Activated naive CD4-positive, alpha-beta T cell (primary cell): ENCODE measurements at places on chromosomes 11 and 22.

DNA sequence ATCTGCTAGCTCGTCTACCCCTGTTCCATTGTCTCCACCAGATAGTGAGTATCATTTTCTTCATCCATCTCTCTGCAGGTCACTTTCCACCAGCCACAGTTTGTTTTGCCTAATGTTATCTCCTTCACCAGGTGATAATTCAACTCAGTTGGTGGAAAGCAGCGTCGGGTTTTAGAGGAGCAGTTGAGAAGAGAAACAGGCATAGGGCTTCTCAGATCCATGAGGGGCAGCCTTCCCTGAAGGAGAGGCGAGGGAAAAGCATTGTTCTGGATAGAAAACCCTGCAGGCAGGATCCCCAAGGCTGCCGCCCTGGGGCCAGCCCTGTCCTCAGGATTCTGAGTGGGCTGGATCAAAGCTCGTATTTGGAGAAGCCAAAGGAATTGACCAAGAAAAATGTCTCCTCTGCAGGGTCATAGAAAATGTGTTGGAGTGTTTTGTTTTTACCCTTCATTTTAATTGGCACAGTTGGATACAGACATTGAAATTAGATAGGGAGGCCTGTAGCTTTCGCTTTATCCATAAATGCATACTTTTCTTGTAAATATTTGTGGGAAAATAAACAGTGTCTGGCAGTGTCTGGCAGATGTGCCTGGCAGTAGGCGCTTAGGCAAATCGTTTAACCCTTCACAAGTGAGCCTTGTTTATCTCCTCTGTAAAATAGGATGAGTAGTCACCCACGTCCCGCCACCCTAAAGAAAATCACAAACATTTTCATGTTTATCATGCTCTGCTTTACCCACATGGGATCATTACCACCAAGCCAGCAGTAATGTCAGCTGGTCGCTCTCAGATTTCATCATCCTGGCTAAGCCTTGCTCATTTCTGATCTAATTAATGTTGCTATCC, 73.4 kb upstream of the TTC12 start:
- no peak for DNase-seq

DNA sequence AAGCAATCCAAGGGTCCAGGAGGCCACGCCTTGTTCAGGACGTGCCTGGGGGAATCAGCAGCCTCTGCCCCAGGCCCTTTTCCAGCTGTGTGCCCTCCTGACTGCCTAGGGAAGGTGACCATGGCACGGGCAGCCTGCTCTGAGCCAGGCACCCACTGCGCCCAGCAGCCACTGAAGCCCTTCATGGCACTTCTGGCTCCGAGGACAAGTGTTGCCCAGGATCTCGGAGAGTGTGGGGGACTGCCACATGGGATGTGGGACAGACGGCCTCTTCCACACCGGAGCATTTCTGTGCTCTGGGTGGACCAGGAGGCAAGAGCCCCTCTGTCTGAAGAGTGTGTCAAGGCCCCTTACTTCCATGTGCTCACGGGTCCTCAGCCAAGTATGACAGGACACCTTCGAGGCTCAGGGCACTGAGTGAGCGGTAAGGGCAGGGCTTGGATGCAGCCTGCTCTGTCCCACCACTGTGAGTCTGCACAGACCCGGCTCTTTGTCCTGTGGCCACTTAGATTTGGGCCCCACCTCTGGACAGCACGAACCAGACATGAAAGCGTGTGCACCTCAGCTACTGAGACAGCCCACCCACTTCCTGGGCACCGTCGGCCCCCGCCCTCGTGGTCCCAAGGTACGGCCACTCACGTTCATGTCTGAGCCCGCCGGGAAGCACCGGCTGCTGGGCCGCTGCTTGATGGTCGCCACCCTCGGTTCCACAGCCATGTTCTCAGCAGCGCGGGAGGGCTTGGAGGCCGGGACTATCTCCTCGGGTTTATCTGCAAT, 93.6 kb downstream of the CTTN start:
- DNase-seq = no peak

DNA sequence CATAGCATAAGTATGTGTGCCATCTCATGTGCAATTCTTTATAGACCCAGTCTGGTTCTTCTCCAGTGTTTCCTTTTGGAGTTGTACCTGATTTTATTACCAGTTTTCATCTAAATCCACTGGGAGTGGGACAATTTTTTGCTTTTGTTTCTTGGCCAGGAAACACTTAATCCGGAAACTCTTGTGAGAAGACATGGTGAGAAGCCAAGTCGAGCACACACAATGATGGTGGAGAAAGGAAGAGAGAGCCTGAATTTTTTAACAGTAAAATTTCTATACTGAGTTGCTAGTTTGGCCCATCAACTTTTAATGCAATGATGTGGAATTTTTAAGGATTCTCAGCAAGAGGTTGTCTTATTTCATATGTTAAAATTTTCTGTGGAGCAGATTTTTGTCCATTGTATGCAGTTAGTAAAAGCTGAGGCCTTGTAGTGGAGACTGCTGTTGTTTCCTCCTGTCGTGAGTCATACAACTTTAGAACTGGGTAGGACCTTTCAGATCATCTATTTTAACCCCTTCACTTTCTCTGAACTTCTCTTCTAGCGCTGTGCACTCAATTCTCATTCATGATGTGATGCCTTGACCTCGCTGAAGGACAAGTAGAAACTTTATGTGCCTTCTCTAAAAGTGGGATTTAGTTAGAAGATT, 17.1 kb downstream of the FAR1 start:
- DNase-seq = no peak

- DNase-seq = no peak
Observed at GRCh38 chr22:35444685-35445399, 44.9 kb downstream of the MCM5 start.

- DNase-seq = no peak
Observed at GRCh38 chr22:44089717-44090570, 65.8 kb downstream of the PARVB start.

GRCh38 chr22:31329453-31330215, 16.5 kb downstream of the PATZ1 start:
- no peak for DNase-seq

- no peak for DNase-seq
Observed at GRCh38 chr11:45204761-45205160, 58.3 kb downstream of the PRDM11 start.

DNA sequence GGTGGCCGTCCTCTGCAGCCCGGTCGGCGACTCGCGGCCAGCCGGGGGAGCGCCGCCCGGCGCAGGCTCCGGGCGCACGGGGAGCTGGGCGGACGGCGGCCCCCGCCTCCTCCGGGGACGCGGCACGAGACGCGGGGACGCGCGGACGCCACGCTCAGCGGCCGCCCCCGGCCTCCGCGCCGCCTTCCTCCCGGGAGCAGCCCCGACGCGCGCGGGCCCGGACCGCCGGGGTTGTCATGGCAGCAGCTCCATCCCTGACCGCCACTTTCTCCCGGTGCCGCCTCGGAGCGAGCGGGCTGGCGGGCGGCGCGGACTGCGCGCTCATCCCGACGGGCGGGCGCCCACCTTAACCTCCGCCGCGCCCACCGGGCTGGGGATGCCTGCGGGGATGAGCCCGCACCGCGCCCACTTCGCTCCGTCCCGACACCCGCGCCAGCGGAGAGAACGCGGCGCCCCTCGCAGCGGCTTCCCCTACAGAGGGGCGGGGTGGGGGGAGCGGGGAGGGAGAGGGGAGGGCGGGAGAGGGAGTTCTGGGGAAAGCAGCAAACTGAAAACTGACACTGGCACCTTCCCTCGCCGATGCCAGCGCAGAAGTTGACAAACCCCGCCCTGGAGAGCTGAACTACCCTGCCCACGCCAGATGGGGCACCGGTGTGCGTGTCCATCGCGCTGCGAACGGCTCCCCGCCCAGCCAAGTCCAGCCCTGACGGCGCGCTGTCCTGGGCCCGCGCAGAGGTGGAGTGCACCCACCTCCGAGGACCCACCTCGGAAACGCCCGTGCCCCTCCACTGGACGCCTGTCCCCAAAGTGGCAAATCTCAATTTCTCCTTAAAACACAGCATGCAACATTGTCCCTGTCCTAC, 588.4 kb downstream of the OPCML start:
- DNase-seq = no peak

- DNase-seq = no peak
Observed at GRCh38 chr11:70381872-70382861, 16.2 kb upstream of the CTTN start.

- no peak for DNase-seq
Observed at GRCh38 chr11:96207459-96208449, 135.2 kb downstream of the MAML2 start.

DNA sequence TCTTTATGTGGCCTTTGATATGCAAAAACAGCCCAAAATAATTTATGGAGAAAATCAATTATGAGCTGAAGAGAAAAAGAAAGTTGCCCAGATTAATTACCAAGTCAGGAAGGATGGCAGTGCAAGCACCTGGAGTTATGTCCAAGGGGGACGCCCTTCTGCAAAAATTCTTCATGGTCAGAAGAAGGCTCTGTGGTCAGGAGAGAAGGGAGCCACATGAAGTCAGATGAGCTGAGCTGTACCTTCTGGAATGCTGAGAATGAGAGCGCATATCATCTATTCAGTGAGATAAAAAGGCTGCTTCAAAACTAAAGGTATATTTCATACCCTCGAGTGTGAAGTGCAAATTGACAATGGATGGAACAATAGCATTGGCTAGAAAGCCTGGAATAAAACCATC, 607.4 kb downstream of the NTM start:
- DNase-seq = no peak

- DNase-seq = no peak
Observed at GRCh38 chr11:15412054-15412453, 297.3 kb downstream of the INSC start.

DNA sequence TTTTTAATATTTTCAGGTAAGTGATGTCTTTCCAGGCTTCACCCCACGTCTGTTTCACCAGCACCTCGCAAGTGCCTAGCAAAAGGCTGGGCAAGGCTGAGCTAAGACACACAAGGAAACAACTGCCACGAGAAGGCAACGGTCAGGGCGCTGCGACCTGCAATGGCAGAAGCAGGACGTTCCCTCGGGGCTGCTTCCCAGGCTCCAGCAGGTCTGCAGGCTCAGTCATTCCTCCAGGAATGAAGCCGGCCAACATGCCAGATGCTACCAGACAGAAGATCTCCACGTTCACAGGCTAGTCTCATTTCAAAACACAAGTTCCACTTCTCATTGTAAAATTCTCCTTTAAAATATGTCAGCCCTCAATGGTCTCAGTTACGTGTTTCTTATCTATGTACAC, 45.5 kb downstream of the CELSR1 start:
- DNase-seq = no peak

DNA sequence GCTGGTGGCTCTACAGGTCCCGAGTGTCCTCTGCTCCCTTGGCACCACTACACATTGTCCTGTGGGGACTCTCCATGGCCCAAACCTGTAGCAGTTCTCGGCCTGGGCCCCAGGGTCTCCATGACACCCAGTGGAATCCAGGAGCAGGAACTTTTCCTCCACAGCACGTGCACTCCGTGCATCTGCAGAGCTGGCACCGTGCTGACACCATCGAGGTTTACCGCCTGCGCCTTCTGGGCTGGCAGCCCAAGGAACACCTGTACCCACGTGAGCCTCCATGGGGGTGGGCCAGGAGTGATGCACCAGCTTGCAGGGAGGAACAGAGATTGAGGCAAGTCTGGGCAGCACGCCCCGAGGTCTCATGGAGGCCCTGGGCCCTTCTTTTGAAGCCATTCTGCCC, 25.2 kb downstream of the TSPAN32 start:
- DNase-seq = no peak

DNA sequence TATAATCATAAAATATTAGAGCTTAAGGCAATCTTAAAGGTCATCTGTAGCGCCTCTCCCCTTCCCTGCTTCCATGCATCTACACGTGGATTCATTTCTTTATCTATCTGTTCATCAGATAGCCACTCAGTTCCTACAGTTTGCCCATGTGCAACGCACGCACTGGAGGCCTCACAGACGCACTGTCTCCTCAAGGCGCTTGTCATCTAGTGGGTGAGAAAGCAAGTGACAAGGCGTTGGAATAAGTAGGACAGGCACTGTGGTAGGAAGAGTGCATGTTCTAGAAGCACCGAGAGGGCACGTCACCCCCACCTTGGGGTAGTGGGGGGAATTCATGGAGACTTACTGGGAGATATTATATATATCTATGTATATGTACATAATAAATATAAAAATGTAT, 20.8 kb upstream of the JAM3 start:
- DNase-seq = no peak

- DNase-seq = no peak
Observed at GRCh38 chr11:19742588-19743292, 30.1 kb downstream of the NAV2 start.

GRCh38 chr22:50058061-50058905, at the start of gene TTLL8:
TTLL8 (minus strand) TSS chr22:50058298.
- DNase-seq = no peak

GRCh38 chr22:21641417-21641788, 699 bp upstream of the SDF2L1 start:
- no peak for DNase-seq

- no peak for DNase-seq
Observed at GRCh38 chr11:83671289-83671688, 385.1 kb upstream of the CCDC90B start.

GRCh38 chr11:93020248-93021046, 51.0 kb downstream of the MTNR1B start:
- DNase-seq = no peak

DNA sequence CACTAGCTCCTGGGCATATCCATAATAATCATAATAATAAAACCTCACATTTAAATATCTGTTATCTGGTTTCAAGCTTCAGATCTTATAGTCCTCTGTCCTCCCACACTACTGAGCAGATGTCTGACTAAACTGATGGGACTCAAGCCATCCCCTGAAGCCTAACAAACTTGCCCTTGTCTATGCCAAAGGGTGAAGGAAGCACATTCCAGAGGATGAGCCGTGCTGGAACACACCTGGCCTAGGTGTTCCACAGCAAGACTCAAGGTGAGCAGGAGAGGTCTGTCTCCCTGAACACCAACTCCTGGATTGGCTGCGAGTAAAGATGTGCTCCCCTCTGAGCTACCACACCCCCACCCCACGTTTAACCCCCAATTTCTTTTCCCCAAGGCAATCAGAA, 14.7 kb downstream of the SCUBE2 start:
- no peak for DNase-seq

- DNase-seq = no peak
Observed at GRCh38 chr11:114606003-114606801, 10.6 kb upstream of the NXPE4 start.

GRCh38 chr11:36241497-36241896, 47.7 kb downstream of the COMMD9 start:
- DNase-seq = no peak

DNA sequence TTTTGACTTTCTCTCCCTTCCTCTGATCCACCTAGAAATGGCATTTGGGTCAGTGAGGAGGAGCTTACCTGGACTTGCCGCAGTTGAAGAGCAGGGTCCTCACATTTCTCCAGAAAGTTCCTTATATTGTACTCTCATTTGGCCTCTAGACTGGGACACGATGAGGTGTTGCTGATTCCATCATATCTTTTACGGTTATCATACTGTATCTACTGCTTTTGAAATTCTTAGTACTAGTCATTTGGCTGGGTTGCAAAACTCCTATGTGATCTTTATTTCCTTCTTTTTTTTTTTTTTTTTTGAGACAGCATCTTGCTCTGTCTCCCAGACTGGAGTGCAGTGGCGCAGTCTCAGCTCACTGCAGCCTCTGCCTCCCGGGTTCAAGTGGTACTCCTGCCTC, 58.7 kb upstream of the FAM181B start:
- DNase-seq = no peak
